Heart left ventricle (tissue), 16 donors: ENCODE measurements at places on chromosomes 16 and 17. TPM values are rescaled to one million over a fixed set of nuclear protein-coding genes. Genes with fewer than 3 reads are reported as not detected.
A peak's percentile ranks its signal among the peaks of the same experiment; 100 is the strongest.

Gene OTOP3
- not detected for total RNA-seq

Gene C17orf50
- not detected for total RNA-seq

Gene SLC38A8
- total RNA-seq: 0.60 TPM

Gene QRICH2
- 2.4 TPM for total RNA-seq

Gene CENPV
- total RNA-seq: 13.3 TPM

DNA sequence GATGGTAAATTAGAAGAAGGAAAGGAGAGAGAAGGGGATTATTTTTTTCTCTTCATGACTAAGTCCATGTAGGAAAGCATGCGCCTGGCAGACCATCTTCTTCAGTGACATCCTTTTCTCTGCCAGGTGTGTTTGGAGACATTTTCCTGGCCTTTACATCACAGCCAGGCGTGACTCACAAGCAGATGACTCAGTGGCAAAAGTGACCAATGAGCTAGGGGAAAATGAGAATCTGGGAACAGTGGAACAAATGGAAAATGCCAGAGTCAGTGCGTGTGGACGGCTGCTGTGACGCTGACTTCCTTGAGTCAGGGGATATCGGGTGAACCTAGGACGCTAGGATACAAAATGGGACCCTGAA lies 9.4 kb downstream of the KIAA0513 start:
- DNase-seq: no peak

DNA sequence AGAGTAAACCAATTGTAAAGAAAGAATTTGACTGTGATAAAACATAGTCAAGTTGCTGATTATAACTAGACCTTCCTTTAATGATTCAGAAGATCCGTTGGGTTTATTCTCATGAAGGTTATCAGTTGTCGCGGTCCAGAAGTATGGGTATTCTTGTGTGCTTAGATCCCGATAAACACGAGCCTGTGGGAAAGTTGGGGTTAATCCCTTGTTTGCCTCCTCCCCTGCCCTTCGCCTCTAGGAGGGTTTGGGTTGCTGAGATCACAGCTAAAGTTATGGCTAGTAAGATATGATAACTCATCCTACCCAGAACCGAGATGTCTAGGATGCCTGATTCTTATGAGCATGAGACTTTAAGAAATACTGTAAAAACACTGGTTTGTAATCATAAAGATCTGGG lies 66.8 kb downstream of the GPRC5B start:
- no peak for DNase-seq

DNA sequence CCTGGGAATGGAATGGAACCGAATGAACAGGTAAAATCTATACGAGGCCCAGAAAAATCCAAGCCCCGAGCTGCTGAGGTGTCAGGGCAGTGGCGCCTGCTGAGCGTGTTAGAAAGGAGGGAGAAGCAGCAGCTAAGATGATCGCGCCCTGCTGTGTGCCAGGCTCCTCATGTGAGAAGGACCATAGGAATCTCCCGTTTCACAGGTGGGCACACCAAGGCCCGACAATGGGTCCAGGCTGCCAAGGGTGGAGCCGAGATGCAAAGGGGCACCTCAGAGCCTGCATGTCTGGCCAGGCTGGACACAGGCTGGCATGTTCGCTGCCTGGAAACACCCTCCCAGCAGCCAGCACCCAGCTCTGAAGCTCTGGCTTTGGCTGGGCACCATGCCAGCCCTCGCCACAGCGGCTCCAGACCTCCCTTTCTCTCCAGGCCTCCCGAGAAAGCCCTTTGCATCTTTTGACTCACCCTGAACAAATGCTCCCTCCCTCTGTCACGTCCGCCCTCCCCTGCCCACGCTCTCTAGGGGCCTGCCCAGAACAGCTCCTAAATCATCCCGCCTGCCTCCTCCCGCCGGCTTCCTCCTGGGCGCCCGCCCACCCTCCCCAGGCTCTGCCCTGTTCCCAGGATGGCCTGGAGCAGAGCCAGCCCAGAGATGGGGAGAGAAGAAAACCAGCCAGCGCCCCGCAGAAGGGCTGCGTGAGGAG lies 217.8 kb upstream of the GSE1 start:
- peak; percentile 88 for DNase-seq

GRCh38 chr17:74858672-74859458 lies 820 bp downstream of the GRIN2C start:
- no peak for DNase-seq

DNA sequence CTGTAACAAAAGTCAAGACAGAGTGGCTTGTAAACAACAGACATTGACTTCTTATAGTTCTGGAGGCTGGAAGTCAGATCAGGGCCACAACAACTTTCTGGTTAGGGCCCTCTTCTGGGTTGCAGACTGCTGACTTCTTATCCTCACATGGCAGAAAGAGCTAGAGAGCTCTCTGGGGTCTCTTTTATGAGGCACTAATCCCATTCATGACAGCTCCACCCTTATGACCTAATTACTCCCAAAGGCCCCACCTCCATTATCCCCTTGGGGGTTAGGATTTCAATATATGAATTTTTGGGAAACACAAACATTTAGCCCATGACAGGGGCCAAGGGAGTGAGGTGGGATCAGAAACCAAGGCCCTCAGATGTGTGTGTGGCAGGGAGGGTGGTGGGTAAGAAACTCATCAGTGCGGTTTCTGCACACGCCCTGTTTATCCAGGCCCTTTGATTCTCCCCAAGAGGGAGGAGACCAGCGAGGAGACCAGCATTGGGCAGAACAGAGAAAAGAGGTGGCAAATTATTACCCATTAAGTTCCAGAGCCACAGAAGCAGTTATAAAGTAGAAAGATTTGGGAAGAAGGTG lies 74.8 kb downstream of the UTP18 start:
- DNase-seq: no peak

DNA sequence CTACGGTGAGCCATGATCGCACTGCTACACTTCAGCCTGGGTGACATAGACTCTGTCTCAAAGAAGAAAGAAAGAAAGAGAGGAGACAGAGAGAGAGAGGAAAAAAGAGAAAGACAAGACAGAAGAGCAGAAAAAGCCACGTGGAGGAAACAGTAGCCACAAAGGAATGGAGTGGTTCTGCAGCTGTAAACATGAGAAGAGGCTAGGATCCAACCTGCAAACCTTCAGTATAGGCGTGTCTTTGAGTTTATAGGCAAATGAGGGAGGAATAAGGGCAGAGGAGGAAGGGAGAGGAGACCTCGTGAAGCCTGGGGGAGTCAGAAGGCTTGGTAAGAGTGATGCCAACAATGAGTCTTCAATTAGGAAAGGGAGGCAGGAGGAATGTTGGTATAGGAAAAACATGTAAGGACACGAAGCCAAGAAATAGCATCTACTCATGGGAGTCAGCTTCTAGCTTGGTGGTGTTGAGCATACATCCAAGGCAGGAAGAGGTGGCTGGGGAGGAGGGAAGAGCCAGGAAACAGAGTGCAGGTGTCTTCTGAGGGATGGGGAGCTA lies 3.9 kb downstream of the MED9 start:
- no peak for DNase-seq

DNA sequence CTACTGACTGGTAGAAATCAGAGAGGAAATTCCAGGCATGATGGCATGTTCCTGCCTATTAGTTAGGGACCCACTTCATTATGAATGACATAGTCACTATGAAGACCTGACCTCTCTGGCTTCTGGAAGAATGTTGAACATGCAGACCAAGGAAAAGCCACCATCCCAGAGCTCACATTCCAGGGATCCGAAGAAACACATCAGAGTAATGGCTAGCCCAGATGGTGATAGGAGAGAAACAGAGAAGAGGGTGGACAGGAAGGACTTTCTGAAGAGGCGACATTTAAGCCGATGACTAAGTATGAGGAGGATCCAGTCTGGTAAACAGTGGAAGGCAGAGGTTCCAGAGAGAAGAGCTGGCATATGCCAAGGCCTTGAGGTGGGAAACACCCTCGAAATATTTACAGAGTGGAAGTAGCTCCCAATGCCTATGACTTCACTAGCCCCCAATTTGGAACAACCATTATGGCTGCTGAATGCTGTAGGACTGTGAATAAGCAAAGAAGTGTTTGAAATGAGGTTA lies 216.2 kb downstream of the RBFOX1 start:
- DNase-seq: no peak

Gene HAS3
- total RNA-seq: 0.32 TPM

GRCh38 chr17:3732210-3732621 lies 8.5 kb downstream of the HASPIN start:
- peak; percentile 35 for DNase-seq

- no peak for DNase-seq
These were observed 16.1 kb downstream of the WIPI1 start for GRCh38 chr17:68441070-68441770.

DNA sequence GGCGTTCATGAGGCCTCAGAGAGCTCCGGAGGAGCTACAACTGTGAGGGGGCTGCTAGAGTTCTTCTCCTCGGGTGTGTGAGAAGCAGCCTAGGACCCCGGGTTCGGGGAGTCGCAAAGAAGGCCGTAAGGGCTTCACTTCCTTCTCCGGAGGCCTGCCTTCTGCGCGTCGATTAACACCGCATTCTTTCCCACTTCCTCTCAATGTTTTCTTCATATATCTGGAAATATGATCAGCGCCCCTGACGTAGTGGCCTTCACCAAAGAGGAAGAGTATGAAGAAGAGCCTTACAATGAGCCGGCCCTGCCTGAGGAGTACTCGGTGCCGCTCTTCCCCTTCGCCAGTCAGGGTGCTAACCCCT lies 449 bp downstream of the SMCR8 start:
- no peak for DNase-seq

DNA sequence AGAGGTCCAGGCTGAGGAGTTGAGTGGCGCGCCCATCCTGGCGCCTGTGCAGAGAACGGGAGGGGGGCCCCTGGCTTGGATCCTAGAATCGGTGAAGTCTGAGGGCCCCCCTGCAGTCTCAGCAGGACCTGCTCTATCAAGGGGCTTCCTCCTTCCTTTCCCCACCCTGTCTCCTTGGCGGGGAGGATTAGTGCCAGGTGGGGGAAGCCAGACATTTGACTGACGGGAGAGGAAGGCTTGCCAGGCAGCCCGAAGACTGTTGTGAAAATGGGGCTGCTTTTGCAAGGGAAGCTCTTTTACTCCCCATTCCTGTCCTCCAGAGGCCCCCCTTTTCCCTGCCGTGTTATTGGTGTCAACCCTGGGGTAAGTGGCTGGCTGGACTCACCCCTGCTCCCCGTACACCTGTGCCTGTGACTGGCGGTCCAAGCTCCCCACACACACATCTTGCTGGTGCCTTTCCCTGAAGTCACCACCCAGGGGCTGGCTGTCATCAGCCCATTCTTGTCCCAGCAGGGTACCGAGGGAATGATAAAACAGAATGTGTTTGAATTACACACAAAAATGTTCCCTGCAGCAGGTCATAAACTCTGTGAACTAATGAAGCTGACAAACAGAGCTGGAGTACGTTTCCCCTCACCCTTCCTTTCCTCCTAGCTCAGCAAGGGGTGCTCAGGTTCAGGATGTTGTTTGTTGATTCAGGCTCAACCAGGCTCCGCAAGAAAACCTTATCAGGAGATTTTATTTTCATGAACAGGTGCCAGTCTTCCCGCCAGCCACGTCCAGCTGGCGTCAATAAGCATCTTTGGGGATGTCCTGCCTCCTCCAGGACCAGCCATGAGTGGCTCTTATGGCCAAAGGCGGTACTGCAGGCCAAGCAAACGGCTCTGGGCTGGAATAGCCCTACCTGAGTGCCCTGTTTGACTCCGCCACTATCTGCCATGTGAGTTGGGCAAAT lies 4.4 kb upstream of the ARMC7 start:
- no peak for DNase-seq

GRCh38 chr17:28725166-28725659 lies 820 bp downstream of the TLCD1 start:
- DNase-seq: no peak

DNA sequence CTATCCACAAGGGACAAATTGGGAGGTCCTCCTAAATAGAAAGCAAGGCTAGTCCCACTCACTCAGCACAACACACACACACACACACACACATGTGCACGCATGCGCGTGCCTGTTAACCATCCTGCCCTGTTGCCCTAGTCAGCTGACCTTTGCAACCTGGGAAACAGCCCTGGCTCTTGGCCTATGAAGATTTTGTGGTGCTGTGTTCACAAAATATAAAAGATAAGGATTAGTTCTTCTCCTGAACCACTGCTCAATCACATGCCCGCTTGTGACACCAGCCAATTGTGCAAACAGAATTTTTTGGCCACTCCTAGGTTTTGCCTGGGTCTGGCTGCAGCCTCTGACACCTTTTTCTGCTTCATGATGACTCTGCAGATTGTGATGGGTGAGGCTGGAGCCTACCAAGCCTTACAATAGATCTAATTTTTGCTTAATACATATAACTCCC lies 3.3 kb upstream of the CES1 start:
- DNase-seq: no peak

- no peak for DNase-seq
These were observed 66.4 kb downstream of the MYH11 start for GRCh38 chr16:15790458-15790857.

GRCh38 chr17:54967621-54968261 lies 713 bp downstream of the COX11 start:
- no peak for DNase-seq

DNA sequence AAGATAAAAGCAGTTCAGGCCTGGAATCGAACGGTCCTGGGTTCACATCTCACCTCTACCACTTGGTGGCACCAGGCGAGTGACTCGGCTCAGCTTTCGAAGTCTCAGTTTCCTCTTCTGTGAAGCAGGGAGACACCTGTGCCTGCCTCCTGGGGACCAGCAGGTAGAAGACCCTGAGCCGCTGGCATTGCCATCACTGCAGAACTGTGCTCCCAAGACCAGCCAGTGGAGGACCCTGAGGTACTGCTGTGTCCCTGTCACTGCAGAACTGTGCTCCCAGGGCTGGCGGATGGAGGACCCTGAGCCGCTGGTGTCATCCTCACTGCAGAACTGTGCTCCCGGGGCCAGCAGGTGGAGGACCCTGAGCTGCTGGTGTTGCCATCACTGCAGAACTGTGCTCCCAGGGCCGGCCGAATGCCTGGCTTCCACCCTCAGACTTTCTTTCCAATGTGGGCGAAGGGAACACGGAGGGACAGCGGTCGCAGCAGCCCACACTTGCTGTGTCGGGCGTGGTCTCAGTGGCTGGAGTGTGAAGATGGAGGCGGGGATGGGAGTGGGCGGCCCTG lies 8.7 kb upstream of the SLC7A5 start:
- DNase-seq: no peak

DNA sequence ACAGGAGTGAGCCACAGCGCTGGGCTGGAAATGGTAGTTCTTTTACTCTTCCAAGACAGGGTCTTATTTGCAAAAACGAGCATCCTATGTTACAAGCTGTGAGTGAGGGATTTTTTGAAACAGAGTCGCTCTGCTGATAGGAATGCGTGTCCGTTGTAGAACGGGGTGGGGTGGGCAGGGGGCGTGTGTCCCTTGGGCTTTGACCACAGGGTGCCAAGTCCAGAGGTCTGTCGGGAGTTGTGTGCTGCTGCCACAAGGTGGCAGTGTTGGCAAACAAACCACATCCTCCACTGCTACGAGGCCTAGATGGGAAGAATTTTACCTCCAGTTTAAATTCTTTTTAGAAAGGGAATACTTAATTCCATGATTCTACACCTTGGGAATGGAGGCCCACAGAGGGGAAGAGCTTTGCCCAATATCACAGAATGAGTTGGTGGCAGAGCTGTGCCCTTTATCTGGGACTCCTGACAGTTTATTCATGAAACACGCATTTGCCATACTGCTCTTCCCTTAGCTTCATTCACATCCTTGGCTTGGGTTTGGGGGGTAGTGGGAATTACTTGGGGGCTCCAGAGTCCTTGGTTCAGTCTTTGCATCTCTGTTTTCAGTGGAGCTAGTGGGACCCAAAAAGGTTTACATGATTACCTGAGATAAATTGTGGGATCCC lies 30.6 kb upstream of the ETV4 start:
- peak; percentile 79 for DNase-seq

GRCh38 chr16:77790009-77790372 lies 1.6 kb downstream of the VAT1L start:
- DNase-seq: no peak
